CD4-positive, alpha-beta memory T cell (primary cell): ENCODE measurements at places on chromosomes 13 and 19.

DNA sequence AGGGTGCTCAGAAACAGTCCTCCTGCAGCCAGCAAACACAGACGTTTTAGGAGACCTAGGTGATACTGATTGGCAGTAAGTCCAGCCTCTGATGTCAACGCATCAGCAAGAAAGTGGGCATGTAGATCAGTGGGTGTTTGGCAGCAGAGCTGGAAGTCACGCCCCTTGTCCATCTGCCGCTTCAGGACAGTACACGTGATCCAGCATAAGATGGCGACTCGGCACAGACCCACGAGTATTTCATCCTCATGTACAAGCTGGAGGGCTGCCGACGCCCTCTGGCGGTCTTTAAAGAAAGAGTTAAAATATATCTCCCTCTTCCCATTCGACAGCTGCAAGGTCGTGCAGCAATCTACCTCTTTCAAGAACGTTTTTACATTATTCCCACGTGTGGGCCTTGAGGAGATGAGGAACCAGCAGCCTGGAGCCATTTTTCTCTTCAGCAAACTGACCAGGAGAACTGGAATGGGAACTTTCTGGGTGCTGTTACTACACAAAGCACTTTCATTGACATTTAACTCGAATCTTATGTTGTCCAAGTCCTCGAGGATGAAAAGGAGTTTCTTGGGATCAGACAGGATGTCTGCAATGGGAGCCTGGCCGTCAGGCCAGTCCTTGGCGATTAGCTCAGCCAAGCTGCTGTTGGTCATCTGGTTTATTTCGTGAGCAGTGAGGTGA lies 22.3 kb downstream of the NLRP11 start:
- H3K4me3 ChIP-seq, result no peak overlapping the region
- no peaks in the 10 kb centered on the region for H3K4me1 ChIP-seq
- no peaks in the 10 kb centered on the region for H3K27me3 ChIP-seq

- peaks cover 98% of the 10 kb centered on the region for H3K4me1 ChIP-seq
- no peaks in the 10 kb centered on the region for H3K36me3 ChIP-seq
Measured at GRCh38 chr19:38693380-38694223, 46.2 kb downstream of the ACTN4 start.

- no peak overlapping the region for H3K27ac ChIP-seq
- H3K27me3 ChIP-seq, result no peaks in the 10 kb centered on the region
- H3K4me3 ChIP-seq, result no peak overlapping the region
- H3K36me3 ChIP-seq, result no peaks in the 10 kb centered on the region
- DNase-seq, result no peak
Measured at GRCh38 chr13:80904386-80904785, 563.5 kb upstream of the SPRY2 start.

GRCh38 chr19:34259367-34260095 lies 5.2 kb downstream of the GARRE1 start:
- H3K36me3 ChIP-seq, result no peaks in the 10 kb centered on the region
- H3K4me1 ChIP-seq, result peaks cover 48% of the 10 kb centered on the region
- no peak for DNase-seq
- H3K4me3 ChIP-seq, result no peak overlapping the region
- H3K27ac ChIP-seq, result no peak overlapping the region

DNA sequence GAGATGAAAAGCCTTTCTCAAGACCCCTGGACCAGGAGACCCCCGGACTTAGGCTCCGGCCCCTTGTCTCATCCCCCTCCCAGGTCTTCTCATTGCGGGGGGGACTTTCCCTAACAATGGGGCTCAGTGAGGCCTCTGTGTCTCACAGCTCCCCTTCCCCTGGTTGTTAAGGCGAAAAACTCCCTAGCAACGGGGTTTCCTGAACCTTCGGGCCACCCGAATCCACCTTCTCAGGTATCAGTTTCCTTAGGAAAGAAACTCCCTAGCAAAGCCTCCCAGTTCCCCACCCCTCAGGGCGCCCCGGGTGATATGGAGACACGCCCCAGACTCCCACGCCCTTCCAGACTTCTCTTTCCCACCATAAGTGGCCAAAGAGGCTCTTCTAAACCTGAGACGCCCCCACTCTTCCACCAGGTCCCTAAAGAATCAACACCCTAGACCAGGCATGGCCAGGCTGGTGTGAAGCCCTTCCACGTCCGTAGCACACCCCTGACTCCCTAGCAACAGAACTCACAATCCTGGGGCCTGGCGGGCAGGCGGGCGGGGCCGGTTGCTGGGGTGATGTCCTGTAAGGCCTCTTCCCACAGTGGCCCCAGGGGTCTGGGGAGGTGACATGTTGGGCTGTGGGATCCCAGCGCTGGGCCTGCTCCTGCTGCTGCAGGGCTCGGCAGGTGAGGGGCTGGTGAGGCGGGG lies at the start of gene TMEM190:
TSS of gene TMEM190 (plus strand) at position 586 of the 693 bp plus-strand sequence. CDS start at position 614, 28 bp downstream.
- no peaks in the 10 kb centered on the region for H3K4me1 ChIP-seq
- peaks cover 5% of the 10 kb centered on the region for H3K27me3 ChIP-seq
- H3K27ac ChIP-seq, result no peak within 1 kb of the TSS
- H3K4me3 ChIP-seq, result no peak within 1 kb of the TSS
- DNase-seq, result no peak
- H3K36me3 ChIP-seq, result no peaks in the 10 kb centered on the region

DNA sequence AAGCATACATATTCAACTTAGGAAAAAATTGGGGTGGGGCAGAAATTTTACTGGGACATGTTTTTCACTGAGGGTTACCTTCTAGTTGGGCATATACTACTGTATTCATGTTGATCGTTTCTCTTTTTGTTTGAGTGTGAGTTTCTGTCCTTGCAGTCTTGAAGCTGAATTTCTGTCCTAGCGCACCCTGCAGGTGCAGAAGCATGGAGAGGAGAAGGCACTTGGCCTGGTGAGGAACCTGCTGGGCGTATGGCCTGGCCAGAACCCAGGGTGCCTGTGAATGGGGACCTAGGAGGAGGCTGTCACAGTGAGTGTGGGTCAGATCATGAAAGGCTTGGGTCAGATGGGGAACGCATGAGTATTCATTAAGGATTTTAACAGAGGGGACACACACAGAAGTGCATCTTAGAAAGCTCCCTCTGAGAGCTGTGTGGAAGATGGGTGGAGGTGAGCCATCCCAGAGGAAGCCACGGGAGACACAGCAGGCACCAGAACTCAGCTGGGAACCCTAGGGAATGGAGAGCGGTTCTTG lies 36.8 kb downstream of the SERP2 start:
- no peaks in the 10 kb centered on the region for H3K4me1 ChIP-seq
- H3K36me3 ChIP-seq, result no peaks in the 10 kb centered on the region
- H3K27me3 ChIP-seq, result no peaks in the 10 kb centered on the region
- no peak for DNase-seq
- no peak overlapping the region for H3K4me3 ChIP-seq
